ENCODE measurements at places on chromosomes 5 and 9. TPM values are rescaled to one million over a fixed set of nuclear protein-coding genes. Genes with fewer than 3 reads are reported as not detected.

- H3K4me1 ChIP-seq, result no peaks in the 10 kb centered on the region
- H3K36me3 ChIP-seq, result no peaks in the 10 kb centered on the region
- no peak overlapping the region for H3K4me3 ChIP-seq
- DNase-seq, result no peak
- H3K27ac ChIP-seq, result no peak overlapping the region
Measured at GRCh38 chr5:18105449-18105848, 471.2 kb downstream of the TAF11L14 start.

DNA sequence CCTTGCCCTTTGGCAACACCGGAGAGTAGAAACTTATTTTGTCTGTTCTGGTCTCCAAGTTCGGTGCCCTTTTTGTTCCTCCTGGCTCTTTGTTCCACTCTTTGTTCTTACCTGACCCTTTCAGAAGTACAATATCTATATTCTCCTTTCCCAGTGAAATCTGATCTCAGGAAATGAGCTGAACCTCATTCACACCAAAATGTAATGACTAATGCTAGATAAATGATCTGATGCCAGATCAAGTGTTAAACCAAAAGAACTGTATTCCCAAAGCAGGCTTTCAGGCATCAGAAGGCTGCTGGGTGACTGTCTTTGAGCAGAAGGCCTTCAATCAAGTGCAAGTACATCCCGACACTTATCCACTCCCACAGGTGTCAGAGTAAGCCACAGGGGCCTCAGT lies 156.4 kb downstream of the SPOCK1 start:
- no peak overlapping the region for H3K27ac ChIP-seq
- H3K27me3 ChIP-seq, result no peaks in the 10 kb centered on the region
- H3K4me1 ChIP-seq, result peaks cover 23% of the 10 kb centered on the region
- DNase-seq, result no peak

DNA sequence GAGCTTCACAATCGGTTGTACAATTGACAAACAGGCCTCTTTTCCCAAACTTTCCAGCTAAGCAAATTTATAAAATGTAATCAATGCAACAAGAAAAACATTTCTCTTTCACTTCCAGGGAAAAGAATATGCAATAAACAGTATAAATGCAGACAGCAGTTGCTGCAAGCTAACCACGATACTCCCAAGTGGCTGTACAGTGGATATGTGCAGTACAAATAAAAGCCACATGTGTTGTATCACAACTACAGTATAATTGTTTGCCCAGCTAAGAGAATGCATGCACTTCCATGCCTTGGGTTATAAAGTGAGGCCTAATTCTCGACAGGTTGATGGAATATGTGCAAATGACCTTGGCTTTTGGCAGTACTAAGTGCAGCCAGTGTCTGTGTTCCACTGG lies 16.7 kb upstream of the PDCL start:
- no peaks in the 10 kb centered on the region for H3K4me1 ChIP-seq
- no peak for DNase-seq
- no peak overlapping the region for H3K4me3 ChIP-seq
- no peak overlapping the region for H3K27ac ChIP-seq
- H3K36me3 ChIP-seq, result peaks cover 31% of the 10 kb centered on the region

DNA sequence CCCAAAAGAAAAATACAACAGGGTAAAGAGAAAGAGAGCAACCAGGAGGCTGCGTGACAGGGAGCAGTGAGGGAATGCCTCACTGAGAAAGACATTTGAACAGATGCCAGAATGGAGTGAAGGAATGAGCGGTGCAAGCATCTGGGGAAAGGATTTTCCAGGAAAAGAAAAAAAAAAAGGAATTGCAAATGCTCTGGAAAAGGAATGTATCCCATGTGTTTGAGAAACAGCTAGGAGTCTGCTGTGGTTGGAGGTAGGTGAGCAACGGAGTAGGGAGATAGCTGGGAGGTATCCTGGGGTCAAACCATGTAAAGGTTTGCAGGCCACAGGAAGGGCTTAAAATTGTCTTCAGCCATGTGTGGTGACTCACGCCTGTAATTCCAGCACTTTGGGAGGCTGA lies 23.6 kb upstream of the CEMIP2 start:
- H3K27me3 ChIP-seq, result no peaks in the 10 kb centered on the region
- no peak overlapping the region for H3K4me3 ChIP-seq
- H3K27ac ChIP-seq, result no peak overlapping the region
- DNase-seq, result no peak
- H3K4me1 ChIP-seq, result peaks cover 15% of the 10 kb centered on the region
- no peaks in the 10 kb centered on the region for H3K36me3 ChIP-seq

DNA sequence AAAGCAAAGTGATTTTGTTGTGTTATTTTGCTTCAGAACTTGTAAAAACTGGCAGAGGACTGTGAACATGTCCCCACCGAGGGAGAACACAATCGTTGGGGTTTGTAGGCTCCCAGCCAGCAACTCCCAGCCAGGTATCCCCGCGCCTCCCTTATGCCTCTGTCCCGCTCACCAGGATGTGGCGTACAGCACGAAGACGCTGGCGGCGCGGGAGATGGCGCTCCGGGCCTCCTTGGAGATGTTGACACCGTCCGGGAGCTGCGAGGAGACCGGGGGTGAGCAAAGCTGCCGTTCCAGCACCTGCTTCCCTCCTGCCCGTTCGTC lies 630 bp downstream of the POLE3 start:
- no peak for DNase-seq
- peaks cover 13% of the 10 kb centered on the region for H3K36me3 ChIP-seq
- H3K27ac ChIP-seq, result peak overlapping the region; percentile 99

DNA sequence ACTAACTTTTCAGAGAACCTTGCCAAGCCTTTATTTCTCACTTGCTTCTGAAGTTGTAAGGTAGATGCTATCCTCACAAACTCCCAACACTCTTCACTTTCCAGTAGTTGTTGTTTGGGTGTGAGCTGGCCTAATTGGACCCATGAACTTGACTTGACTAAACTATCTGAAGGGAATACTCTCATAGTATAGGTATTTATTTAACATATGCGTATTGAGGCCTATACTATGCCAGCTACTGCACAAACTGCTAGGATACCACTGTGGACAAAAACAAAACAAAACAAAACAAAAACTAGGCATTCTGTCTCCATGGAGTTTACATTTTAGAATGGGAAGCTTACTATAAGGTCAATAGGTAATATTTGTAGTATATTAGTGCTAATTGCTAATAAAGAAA lies 1.3 kb downstream of the TXNDC8 start:
- H3K27me3 ChIP-seq, result no peaks in the 10 kb centered on the region
- no peak overlapping the region for H3K27ac ChIP-seq
- no peak for DNase-seq
- H3K36me3 ChIP-seq, result no peaks in the 10 kb centered on the region

GRCh38 chr9:94933511-94933828 lies 207.0 kb downstream of the AOPEP start:
- H3K4me3 ChIP-seq, result no peak overlapping the region
- peaks cover 4% of the 10 kb centered on the region for H3K36me3 ChIP-seq
- peaks cover 40% of the 10 kb centered on the region for H3K4me1 ChIP-seq
- H3K27me3 ChIP-seq, result no peaks in the 10 kb centered on the region
- H3K27ac ChIP-seq, result peak overlapping the region; percentile 72
- DNase-seq, result peak; percentile 90

GRCh38 chr5:172496671-172497371 lies 42.5 kb upstream of the SH3PXD2B start:
- DNase-seq, result peak; percentile 95
- no peak overlapping the region for H3K4me3 ChIP-seq
- H3K27me3 ChIP-seq, result peaks cover 9% of the 10 kb centered on the region
- H3K27ac ChIP-seq, result peak overlapping the region; percentile 40
- H3K4me1 ChIP-seq, result peaks cover 10% of the 10 kb centered on the region
- H3K36me3 ChIP-seq, result no peaks in the 10 kb centered on the region

GRCh38 chr5:57172466-57173318 lies 1.2 kb upstream of the GPBP1 start:
- no peaks in the 10 kb centered on the region for H3K36me3 ChIP-seq
- peaks cover 30% of the 10 kb centered on the region for H3K4me1 ChIP-seq
- H3K27me3 ChIP-seq, result no peaks in the 10 kb centered on the region
- no peak for DNase-seq
- H3K27ac ChIP-seq, result peak overlapping the region; percentile 93

DNA sequence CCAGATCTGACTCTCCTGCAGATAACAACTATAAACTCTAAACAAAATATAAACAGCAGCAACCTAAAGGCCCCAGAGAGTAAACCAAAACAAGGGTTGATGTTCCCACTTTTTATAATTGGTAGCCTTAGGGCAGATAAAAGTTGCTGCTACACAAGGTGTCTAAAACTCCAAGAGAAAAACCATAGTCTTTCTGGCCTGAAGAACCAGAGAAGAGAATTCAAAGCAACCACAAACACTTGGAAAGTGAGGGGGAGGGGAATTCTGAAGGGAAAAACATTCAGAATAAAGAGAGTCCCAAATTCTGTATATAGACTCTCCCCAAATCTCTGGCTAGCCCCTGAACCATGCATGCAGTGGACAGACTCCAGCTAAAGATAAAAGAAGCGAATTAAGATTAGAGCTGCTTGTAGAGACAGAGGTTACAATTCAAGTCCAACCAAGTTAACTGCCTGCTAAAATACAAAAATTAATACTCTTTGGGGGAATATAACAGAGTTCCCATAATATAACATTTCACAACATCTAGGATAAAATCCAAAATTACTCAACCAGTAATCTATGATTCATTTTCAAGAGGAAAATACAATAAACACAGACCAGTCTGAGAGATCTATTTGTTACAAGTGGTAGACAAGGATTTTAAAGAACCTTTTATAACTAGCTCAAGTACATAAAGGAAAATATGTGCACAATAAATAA lies 37.5 kb upstream of the RGMB start:
- H3K4me3 ChIP-seq, result no peak overlapping the region
- no peaks in the 10 kb centered on the region for H3K36me3 ChIP-seq
- peak; percentile 81 for DNase-seq
- H3K4me1 ChIP-seq, result peaks cover 10% of the 10 kb centered on the region
- H3K27me3 ChIP-seq, result no peaks in the 10 kb centered on the region

- no peak for DNase-seq
- H3K27me3 ChIP-seq, result no peaks in the 10 kb centered on the region
- no peaks in the 10 kb centered on the region for H3K4me1 ChIP-seq
- no peaks in the 10 kb centered on the region for H3K36me3 ChIP-seq
- no peak overlapping the region for H3K27ac ChIP-seq
Measured at GRCh38 chr5:20678814-20679298, 690.9 kb upstream of the CDH18 start.

DNA sequence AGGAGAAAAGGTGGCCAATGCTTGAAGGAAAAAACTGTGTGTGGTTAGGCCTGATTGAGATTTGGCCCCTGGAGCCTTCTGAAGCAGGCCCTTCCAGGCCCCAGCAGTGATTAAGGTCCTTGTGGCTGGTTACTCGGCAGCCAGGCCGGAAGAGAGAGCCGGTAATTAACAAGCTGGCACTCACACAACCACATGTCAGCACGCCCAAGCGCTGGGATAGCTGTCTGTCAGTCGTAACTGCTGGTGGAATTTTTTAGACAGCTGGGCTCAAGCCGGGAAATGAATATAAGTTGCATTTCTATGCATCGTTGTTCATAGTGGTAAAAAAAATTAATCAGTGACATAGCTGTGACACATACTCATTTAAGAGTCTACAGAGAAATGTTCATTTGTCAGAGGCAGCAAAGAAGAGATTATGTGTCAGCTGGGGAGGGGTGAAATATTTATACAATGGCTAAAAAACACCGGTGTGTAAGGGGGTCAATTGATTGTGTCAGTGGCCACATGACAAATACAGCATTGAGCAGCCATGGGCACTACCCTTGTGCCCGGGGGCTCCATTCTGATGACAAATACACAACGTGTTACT lies 13.7 kb upstream of the ARAP3 start:
- H3K36me3 ChIP-seq, result no peaks in the 10 kb centered on the region
- peaks cover 35% of the 10 kb centered on the region for H3K27me3 ChIP-seq
- DNase-seq, result peak; percentile 68
- H3K27ac ChIP-seq, result no peak overlapping the region

GRCh38 chr5:337563-338130 lies 16.1 kb downstream of the AHRR start:
- no peak overlapping the region for H3K4me3 ChIP-seq
- peak; percentile 77 for DNase-seq
- H3K36me3 ChIP-seq, result no peaks in the 10 kb centered on the region
- peak overlapping the region; percentile 3 for H3K27ac ChIP-seq

- no peak overlapping the region for H3K27ac ChIP-seq
- no peak for DNase-seq
- no peaks in the 10 kb centered on the region for H3K4me1 ChIP-seq
- no peak overlapping the region for H3K4me3 ChIP-seq
- no peaks in the 10 kb centered on the region for H3K36me3 ChIP-seq
- H3K27me3 ChIP-seq, result peaks cover 14% of the 10 kb centered on the region
Measured at GRCh38 chr9:34928921-34929320, 29.2 kb upstream of the PHF24 start.

- no peak for DNase-seq
- no peak overlapping the region for H3K4me3 ChIP-seq
- no peaks in the 10 kb centered on the region for H3K27me3 ChIP-seq
- no peaks in the 10 kb centered on the region for H3K36me3 ChIP-seq
- H3K27ac ChIP-seq, result no peak overlapping the region
- H3K4me1 ChIP-seq, result no peaks in the 10 kb centered on the region
Measured at GRCh38 chr5:108720391-108720790, 27.3 kb upstream of the FER start.

- H3K27ac ChIP-seq, result no peak overlapping the region
- no peak for DNase-seq
- H3K36me3 ChIP-seq, result no peaks in the 10 kb centered on the region
- H3K4me1 ChIP-seq, result peaks cover under 1% of the 10 kb centered on the region
- H3K27me3 ChIP-seq, result no peaks in the 10 kb centered on the region
Measured at GRCh38 chr9:120378680-120379079, 201.3 kb downstream of the CDK5RAP2 start.

DNA sequence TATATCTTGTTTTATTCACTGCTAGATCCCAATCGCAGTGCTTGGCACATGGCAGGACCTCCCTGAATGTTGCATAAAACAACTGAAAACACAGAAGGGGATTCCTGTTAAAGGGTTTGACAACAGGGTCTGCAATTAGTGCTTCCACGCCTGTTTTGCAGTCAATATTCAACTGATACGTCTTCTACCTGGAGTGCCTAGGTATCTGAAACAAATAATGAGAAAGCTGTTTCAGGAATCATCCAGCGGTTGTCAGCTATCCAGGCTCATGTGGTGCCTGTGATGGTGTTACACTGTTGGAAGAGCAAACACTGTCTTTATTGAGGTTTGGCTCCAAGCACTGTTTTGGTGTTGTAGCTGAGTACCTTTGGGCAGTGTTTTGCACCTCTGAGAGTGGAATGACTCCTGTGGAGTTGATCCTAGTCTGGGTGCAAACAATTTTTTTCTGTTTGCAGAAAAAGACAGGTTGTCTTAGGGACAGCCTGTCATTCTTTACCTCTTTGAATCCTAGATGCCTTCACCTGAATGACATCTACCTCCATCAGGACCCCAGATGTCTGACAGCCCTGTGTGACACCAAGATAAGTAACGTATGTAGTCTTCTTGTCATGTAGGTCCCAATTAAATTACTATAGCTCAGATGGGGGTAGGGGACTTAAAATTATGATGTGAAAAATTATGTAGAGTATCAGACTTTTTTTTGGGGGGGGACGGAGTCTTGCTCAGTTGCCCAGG lies 14.8 kb upstream of the MATR3 start:
- H3K27me3 ChIP-seq, result no peaks in the 10 kb centered on the region
- H3K36me3 ChIP-seq, result peaks cover 72% of the 10 kb centered on the region
- H3K4me1 ChIP-seq, result peaks cover 42% of the 10 kb centered on the region
- H3K4me3 ChIP-seq, result no peak overlapping the region
- no peak overlapping the region for H3K27ac ChIP-seq

SLC25A2 gene
- 0.59 TPM for total RNA-seq

PCAT7 gene
- total RNA-seq, result under 0.01 TPM

C5orf58 gene
- total RNA-seq, result not detected

KIF20A gene
- total RNA-seq, result 7.2 TPM

SPATA31C1 gene
- not detected for total RNA-seq

EIF4E1B gene
- not detected for total RNA-seq

TMEM232 gene
- 1.4 TPM for total RNA-seq

SLC4A9 gene
- total RNA-seq, result not detected
